ENCODE measurements at places on chromosomes 13 and 19.

GRCh38 chr19:6213696-6214641 lies 65.8 kb downstream of the MLLT1 start:
- no peak for DNase-seq

- no peak for DNase-seq
Observed at GRCh38 chr19:3471954-3472655, 8.2 kb downstream of the SMIM24 start.

- no peak for DNase-seq
Observed at GRCh38 chr19:48400018-48400742, 6.7 kb downstream of the GRIN2D start.

GRCh38 chr19:46608581-46609345 lies 7.6 kb downstream of the CALM3 start:
- no peak for DNase-seq

GRCh38 chr19:16327911-16328823 lies 3.5 kb downstream of the KLF2 start:
- no peak for DNase-seq

GRCh38 chr19:54415208-54415900 lies at the start of gene TTYH1:
TSS of gene TTYH1 (plus strand) at chr19:54415464. CDS start at chr19:54415553, 89 bp downstream.
- DNase-seq = no peak

DNA sequence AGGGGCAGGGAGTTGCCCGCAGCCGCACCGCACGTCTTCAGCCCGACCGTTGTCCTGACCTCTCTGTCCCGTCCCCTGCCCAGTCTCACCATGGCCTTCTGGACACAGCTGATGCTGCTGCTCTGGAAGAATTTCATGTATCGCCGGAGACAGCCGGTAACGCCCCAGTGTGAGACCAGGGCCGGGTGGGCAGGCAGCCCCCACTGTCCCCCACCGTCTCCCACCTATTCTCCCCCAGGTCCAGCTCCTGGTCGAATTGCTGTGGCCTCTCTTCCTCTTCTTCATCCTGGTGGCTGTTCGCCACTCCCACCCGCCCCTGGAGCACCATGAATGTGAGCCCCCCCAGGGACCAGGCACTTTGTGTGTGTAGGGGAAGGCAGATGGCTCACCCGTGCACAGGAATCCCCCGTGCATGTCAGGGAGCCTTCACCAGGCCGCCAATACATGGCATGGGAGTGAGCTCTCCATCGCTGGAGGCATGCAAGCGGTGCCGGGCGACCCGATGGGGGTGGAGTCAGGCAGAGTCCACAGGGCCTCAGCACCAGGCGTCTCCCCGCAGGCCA lies 1.4 kb downstream of the ABCA7 start:
- no peak for DNase-seq
